Dermis blood vessel endothelial cell (primary cell): ENCODE measurements at places on chromosomes 12 and 14. TPM values are rescaled to one million over a fixed set of nuclear protein-coding genes. Genes with fewer than 3 reads are reported as not detected.

Gene RPGRIP1
- total RNA-seq = 0.33 TPM in 1 of 2 replicates, not detected in the other

Gene JKAMP
- total RNA-seq = 78.1 and 86.0 TPM in 2 replicates

Gene ANO4
- total RNA-seq = 0.85 and 1.1 TPM in 2 replicates

Gene MUCL1
- total RNA-seq = not detected in 2 replicates

Gene ACSM4
- not detected in 2 replicates for total RNA-seq

Gene CNOT2
- 179 and 198 TPM in 2 replicates for total RNA-seq

Gene KRT77
- total RNA-seq = not detected in 2 replicates

Gene IGF1
- total RNA-seq = 0.34 and 1.0 TPM in 2 replicates

Gene GPR84
- total RNA-seq = under 0.01 and 0.05 TPM in 2 replicates

Gene CMAS
- 19.4 and 36.8 TPM in 2 replicates for total RNA-seq

Gene TC2N
- total RNA-seq = 16.8 and 24.2 TPM in 2 replicates

Gene NUMB
- 46.3 and 81.6 TPM in 2 replicates for total RNA-seq

Gene RND1
- total RNA-seq = 3.4 and 10.9 TPM in 2 replicates

Gene BCL7A
- 4.6 and 6.8 TPM in 2 replicates for total RNA-seq

Gene GPRC5D
- 0.17 TPM in 1 of 2 replicates, not detected in the other for total RNA-seq
